ENCODE measurements at places on chromosomes 1 and 21.

GRCh38 chr21:42051788-42052187 lies 19.3 kb upstream of the UMODL1 start:
- DNase-seq: no peak

DNA sequence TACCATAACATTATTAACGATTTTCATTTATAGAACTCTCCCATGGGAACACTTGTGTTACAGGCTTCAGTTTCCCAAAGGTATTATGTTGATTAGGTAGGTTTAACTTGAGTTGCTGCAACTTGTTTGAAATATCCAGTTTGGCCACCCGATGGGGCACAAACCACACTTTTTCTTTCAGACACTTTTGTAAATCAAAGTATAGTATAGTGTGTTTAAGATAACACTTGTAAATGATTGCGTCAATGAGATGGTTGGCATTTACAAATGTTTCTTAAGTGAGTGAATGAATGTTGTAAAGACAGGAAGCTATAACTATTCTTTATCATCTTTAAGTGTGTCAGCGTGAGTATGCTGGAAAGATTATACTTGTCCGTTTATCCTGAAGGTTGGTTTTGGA lies 4.3 kb downstream of the XPR1 start:
- DNase-seq: no peak

- DNase-seq: no peak
These were observed 2.5 kb downstream of the SHISAL2A start for GRCh38 chr1:52635321-52636089.

DNA sequence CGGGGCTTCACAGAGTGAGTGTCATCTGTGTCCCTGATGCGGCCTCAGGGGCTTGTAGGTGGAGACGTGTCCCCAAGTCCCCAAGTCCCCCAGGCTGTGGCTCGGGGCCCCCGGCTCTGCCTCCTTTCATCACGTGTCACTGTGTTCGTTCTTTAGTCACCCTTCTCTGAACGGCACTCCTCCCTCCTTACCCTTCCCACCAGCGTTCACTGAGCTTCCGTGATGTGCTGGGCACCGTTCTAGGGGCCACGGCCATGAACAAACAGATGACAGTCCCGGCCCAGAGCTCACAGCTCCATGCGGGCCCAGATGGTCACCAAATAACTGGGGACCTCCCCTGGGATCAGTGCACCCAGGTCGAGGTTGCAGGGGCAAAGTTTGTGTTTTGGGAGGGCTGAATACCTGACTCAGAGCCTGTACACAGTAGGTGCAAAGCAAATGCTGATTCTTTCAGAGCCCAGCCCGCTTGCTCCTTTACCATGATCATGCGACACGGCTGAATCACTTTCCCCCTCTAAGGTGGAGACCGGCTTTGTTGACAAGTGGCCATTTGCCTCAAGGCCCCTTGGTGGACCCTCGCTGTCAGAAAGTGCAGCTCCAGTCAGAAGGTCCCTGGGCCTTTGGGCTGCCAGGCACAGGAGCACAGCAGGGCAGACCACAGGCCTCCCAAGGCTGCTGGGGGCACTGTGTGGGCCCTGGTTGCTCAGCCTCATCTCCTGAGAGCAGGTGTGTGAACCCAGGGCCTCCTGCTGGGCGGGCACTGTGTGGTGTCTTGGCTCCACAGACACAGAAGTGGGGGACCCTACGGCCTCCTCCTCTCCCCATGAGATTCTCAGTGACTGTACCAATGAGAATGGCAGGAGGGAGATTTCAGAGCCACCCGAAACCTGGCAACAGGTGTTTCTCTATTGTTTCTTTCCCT lies 592.5 kb downstream of the PTPRU start:
- DNase-seq: no peak

DNA sequence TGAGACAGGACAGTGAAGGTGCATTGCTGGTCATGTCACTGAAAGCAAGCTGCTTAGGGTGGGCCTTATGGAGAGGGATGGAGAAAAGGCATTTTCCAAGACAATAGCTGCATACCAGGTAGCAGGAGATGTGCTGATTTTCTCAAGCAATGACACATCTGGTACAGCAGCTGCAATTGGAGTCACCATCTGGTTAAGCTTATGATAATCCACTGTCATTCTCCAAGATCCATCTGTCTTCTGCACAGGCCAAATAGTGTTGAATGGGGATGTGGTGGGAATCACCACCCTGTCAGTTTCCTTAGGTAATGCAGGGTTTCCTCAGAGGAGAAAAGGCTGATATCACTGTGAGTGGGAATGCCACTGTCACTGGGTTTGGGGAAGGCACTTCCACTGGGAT lies 54.6 kb downstream of the ADSS2 start:
- no peak for DNase-seq

GRCh38 chr1:216223486-216223885 lies 199.8 kb downstream of the USH2A start:
- no peak for DNase-seq

GRCh38 chr1:41623736-41624135 lies 139.3 kb upstream of the EDN2 start:
- no peak for DNase-seq
